Fibroblast of the aortic adventitia (primary cell): ENCODE measurements at places on chromosomes 16 and 17. TPM values are rescaled to one million over a fixed set of nuclear protein-coding genes. Genes with fewer than 3 reads are reported as not detected.

GRCh38 chr17:13152501-13152900 lies 134.7 kb upstream of the ELAC2 start:
- DNase-seq: peak; percentile 18

- peak; percentile 73 for DNase-seq
Observed at GRCh38 chr17:57946798-57947358, 8.3 kb downstream of the CUEDC1 start.

DNA sequence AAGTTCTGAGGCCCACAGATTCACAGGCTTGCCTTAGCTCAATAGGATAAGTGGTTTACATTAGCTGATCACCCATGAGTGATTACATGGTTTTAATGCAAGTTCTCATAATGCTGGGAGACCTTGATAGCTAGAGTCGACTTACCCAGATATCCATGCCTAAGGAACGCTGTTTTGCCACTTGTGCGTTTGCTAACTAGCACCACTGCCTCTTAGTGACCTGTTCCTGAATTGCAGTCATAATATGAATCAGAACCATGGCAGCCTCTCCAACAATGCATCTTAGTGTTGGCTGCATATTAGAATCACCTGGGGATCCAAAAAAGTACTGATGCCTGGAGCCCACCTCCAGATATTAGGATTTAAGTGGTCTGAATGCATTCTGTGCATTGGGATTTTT lies 251.1 kb upstream of the CDH5 start:
- no peak for DNase-seq

GRCh38 chr17:78387977-78388941 lies 9.8 kb downstream of the PGS1 start:
- peak; percentile 74 for DNase-seq

DNA sequence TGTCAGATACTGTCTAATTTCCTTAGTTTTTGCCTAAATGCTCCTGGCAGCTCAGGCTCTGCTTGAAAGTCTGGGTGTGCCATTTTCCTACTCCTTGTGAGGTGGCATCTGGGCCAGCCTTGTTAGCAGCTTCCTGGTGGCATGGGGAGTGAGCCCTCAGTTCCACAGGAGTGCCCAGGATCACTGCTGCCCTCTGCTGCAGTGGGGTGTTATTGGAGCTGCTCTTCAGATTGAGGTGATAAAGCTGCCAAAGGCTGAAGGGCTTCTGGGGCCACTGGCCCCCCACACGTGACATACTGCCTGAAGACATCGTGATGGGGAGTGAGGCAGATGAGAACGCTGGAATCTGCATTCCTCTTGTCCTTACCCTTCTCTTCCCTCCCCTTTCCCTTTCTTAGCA lies 27.4 kb downstream of the CEP95 start:
- DNase-seq: no peak

DNA sequence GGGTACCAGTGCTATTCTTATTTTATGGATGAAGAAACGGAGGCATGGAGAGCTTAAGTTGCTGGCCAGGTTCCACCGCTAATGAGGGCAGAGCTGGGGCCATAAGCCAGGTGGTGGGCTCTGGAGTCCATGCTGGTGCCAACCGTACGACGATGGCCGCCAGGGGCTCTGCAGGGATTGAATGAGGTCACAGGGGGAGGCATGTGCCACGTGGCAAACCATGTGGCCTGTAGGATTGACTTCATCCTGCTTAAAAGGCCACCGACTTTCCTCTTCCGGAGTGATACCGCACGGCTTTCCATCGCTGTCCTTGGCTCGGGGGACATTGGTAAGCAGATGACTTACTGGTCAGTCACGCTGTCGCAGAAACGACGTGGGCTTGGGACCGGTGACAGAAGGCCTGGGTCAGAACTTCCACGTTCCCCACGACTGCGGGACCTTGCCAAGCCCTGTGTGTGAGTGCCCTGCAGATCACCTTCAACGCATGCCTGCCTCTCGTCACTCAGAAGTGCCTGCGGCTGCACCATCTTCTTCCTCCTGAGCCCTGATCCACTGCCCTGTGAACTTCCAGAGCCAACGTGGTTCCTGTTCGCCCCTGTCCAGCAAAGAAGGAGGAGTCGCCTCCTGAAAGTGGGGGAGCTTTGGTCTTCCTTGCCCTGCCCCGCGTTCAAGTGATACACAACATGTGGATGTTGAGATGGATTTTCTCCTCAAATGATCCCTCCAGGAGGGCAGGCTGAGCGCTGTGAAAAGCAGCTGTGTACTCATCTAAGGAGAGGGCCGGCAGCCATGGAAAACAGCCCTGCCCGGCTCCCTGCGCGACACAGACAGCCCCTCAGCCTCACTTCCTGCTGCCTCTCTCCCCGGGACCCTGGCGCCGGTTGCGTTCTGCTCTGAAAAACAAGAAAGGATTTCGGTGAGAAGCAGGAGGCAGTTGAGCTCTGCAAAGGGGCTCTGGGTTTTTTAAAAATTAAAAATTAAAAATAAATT lies 176.7 kb downstream of the C16orf95 start:
- DNase-seq: no peak

- peak; percentile 45 for DNase-seq
Observed at GRCh38 chr17:7258731-7259554, 3.3 kb downstream of the CLDN7 start.

GRCh38 chr16:47947723-47948122 lies 208.1 kb downstream of the ABCC12 start:
- no peak for DNase-seq

DNA sequence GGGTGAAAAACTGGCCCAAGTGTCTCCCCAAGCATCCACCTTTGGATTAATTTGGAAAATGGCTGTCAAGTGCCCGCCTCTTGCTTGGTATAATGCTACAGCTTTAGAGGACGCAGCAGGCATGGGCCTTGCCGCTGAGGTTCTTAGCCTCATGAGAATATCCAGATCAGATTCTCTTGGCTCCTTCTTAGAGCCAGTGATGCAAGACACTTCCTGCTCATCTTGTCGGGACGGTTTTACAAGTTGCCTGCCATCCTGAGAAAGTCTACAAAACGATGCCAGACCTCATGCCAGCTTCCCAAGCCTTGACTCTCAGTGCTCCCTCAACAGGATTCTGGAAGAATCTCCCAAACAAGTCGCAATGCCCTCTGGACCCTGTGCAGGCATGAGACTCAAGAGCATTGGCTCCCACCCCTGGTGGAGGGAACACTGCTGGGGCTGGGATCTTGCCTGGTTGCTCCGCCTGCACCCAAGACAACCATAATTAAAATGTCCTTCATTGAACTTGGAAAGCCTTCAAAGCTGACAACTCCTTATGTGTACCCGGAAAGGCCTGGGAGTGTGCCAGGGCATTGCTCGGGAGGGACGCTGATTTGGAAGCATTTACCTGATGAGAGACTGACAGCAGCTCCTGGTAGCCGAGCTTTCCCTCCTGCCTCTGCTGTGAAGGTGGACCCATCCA lies 25.8 kb upstream of the STH start:
- no peak for DNase-seq

DNA sequence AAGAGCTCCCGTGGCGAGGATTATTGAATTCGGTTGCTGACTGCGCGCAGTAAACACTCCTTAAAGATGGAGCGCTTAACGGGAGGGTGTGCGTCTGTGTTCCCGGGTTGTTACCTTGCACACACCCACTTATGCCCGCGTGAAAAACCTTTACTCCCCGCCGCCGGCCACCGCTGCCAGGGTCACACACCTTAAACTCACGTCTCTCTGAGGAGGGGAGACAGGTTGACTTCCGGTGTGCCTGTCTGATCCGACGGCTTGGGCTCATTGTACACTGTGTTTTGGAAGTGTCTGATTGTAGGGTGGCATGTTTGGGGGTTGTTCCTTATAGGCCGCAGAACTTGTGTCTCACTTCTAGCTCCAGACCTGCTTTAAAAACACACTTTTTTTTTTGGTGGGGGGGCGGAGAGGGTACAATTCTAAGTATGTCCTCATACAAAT lies 66.8 kb downstream of the KPNA2 start:
- peak; percentile 4 for DNase-seq

DNA sequence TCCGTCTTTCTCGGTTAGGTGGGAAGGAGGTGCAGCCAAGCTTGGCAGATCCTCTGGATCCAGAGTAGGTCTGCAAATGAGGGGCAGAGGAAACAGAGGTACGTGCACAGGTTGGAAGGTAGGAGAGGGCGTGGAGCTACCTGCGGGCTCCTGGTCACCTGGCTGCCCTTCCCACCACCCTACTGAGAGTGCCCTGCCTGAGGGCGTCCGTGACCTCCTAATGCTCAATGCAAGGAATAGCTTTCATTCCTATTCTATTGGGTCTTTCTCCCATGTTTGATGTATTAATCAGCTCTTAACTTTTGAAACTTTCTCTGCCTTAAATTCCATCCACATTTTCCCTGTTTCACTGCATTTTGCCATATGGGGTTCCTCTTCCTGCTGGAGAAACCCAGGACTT lies 44.6 kb downstream of the MYH13 start:
- no peak for DNase-seq

DNA sequence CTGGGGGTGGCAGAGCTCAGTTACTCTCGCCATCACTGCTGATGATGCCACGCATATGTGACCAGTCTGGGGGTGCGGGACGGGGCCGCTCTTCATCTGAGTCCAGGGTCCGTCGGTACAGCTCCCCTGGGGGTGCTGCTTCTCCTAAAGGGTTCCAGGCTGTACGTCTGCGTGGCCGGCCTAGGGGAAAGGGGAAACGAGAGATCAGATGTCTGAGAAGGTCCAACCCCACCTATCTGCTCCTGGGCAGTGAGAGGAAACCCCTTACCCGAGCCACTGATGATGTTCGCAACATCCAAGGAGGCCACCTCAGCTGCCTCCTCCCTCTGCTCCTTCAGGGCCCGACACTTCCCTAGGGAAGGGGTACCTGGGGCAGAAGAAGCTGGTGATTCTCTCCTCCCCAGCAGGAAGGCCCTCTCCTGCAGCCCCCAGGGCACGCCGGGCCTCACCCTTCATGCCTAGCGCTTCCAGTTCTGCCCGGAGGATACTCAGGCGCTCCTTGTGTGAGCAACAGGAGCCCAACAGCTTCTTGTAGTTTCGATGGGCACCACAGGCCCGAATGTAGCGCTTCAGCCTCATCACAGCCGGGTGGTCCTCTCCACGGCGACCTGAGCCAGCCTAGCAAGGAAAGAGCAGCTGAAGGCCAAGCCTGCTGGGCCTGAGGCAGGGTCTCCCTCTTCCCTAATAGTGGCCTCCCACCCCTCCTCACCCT lies 2.1 kb downstream of the HIRIP3 start:
- no peak for DNase-seq

DNA sequence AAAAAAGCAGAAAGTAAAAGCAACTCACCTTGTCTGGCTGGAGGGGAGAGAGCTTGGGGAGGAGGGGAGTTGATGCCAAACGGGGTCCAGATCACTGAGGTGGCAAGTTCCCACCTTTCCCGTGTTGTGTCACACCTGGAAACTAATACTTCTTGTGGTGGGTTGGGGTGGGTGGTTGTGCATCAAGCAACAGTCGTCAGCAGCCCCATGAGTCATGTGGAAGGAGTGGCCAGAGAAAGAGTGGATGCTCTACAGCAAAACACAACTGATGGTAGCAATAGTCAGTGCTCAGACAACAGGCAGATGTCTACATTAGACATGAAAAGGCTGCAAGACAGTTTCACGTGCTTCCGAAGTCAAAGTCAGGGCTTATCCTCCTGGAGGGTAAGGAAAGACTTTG lies 35.4 kb downstream of the ARSG start:
- no peak for DNase-seq

DNA sequence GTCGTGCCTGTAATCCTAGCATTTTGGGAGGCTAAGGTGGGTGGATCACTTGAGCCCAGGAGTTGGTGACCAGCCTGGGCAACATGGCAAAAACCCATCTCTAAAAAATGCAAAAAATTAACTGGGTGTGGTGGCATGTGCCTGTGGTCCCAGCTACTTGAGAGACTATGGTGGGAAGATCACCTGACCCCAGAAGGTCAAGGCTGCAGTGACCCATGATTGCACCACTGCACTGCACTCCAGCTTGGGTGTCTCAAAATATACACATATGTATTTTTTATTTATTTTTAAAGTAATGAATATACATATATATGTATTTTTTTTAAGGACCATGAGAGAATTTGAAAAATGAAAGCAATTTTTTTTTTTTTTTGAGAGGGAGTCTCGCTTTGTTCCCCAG lies 5.1 kb upstream of the NUFIP2 start:
- no peak for DNase-seq

- no peak for DNase-seq
Observed at GRCh38 chr16:68760671-68761275, 23.7 kb downstream of the CDH1 start.

GRCh38 chr16:78292844-78293380 lies 193.5 kb downstream of the WWOX start:
- no peak for DNase-seq

GRCh38 chr16:12971241-12971640 lies 69.8 kb downstream of the SHISA9 start:
- DNase-seq: no peak

- DNase-seq: no peak
Observed at GRCh38 chr17:17114592-17115225, 72.5 kb downstream of the MPRIP start.

The SLC38A8 gene
- not detected in 2 replicates for total RNA-seq

The SLC16A13 gene
- total RNA-seq: 0.72 and 3.1 TPM in 2 replicates
